ENCODE measurements at places on chromosomes 5 and 9. TPM values are rescaled to one million over a fixed set of nuclear protein-coding genes. Genes with fewer than 3 reads are reported as not detected.

- H3K27ac ChIP-seq: peak overlapping the region; percentile 91
- H3K27me3 ChIP-seq: no peaks in the 10 kb centered on the region
- peaks cover 42% of the 10 kb centered on the region for H3K4me1 ChIP-seq
- no peaks in the 10 kb centered on the region for H3K36me3 ChIP-seq
- DNase-seq: peak; percentile 55
Measured at GRCh38 chr9:127971357-127972235, 9.2 kb downstream of the EEIG1 start.

GRCh38 chr5:72711351-72711750 lies 105.1 kb upstream of the TNPO1 start:
- H3K27ac ChIP-seq: no peak overlapping the region
- no peak for DNase-seq
- H3K36me3 ChIP-seq: no peaks in the 10 kb centered on the region

The TAF11L10 gene
- not detected for total RNA-seq

GRCh38 chr5:36529142-36529541 lies 77.3 kb upstream of the SLC1A3 start:
- H3K4me1 ChIP-seq: no peaks in the 10 kb centered on the region
- no peaks in the 10 kb centered on the region for H3K36me3 ChIP-seq
- no peak overlapping the region for H3K27ac ChIP-seq

The PCDHGA11 gene
- 9.4 TPM for total RNA-seq

The CCNO gene
- not detected for total RNA-seq

DNA sequence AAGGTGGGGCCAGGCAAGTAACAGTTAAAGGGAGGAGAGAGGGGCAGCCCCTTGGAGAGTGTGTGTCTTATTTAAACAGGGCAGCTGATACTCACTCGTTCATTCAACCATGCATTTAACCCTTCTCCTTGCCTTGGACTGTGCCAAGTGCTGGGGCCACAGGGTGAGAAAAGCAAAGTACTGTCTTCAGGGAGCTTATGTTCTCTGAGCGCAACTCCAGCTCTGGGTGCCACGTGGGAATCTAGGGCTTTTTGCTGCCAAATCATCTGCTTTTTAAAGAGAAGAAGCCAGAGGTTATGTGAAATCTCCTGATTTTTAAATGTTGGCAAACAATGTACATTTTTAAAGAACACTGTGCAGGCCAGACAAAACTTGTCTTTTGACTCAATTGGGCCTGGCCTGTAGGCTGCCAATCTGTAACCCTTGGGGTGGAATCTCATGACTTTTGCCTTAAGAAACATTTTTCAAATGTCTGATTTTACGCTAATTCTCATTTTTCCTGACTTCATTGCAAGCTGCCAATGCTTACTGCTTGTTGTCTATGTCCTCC lies 157.8 kb downstream of the NTRK2 start:
- no peaks in the 10 kb centered on the region for H3K36me3 ChIP-seq
- no peak overlapping the region for H3K27ac ChIP-seq
- no peaks in the 10 kb centered on the region for H3K27me3 ChIP-seq
- H3K4me3 ChIP-seq: no peak overlapping the region
- no peak for DNase-seq

DNA sequence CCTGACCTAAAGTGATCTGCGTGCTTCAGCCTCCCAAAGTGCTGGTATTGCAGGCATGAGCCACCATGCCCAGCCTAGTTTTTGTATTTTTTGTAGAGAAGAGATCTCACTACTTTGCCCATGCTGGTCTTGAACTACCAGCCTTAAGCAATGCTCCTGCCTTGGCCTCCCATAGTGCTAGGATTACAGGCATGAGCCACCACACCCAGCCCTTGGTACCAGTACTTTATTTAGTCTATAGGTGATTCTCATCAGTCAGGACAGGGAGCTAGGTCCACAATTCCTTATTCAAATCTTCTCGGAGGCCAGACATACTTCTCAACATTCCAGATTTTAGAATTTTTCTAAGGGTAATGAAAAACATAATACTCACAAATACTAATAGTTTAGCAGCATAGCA lies 8.4 kb downstream of the ZNF131 start:
- H3K36me3 ChIP-seq: no peaks in the 10 kb centered on the region
- no peak for DNase-seq
- H3K4me3 ChIP-seq: no peak overlapping the region
- no peaks in the 10 kb centered on the region for H3K4me1 ChIP-seq
- no peaks in the 10 kb centered on the region for H3K27me3 ChIP-seq

The BRINP1 gene
- total RNA-seq: not detected

The LHX6 gene
- 3.1 TPM for total RNA-seq

DNA sequence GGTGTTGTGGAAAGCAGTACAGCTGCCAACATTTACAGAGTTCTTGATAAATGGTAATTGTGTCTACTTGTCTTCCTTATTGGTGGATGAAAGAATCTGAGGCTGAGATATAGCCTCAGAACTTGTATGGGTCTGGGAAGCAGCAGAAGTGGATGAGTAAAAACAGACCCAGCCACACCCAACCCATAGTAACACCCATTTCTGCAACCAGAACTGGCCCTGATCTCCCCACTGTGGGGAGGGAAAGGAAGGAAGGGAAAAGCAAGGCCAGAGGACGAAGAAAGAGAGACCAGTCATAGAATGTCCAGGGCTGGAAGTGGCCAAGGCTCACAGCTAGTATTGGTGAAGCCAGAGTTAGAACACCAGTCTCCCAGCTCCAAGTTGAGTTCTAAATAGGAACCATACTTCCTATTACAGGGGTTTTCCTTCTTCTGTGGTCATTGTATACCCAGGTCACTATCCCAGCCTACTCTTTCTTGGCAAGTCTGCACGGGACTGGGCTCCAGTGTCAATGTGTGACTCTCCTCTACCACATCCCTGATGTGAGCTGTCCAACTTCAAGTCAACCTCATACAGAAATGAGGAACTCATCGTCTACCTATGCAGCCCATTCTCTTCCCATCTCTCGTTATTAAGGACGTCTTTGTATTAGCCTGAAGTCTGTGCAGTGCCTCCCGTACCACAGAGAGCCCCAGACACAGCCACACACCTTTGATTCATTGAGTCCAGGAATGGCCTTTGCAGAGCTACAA lies 35.9 kb downstream of the ITK start:
- no peaks in the 10 kb centered on the region for H3K27me3 ChIP-seq
- no peak overlapping the region for H3K4me3 ChIP-seq
- H3K4me1 ChIP-seq: no peaks in the 10 kb centered on the region
- DNase-seq: no peak
- no peak overlapping the region for H3K27ac ChIP-seq

GRCh38 chr5:32710550-32711361 lies at the start of gene NPR3:
Gene NPR3 (plus strand): TSS chr5:32711321. CDS start chr5:32711777, 456 bp downstream.
- peak; percentile 22 for DNase-seq
- H3K27ac ChIP-seq: peak within 1 kb of the TSS; percentile 21
- peak within 1 kb of the TSS; percentile 39 for H3K4me3 ChIP-seq
- no peaks in the 10 kb centered on the region for H3K36me3 ChIP-seq

GRCh38 chr9:126009047-126009446 lies 261.9 kb downstream of the PBX3 start:
- H3K36me3 ChIP-seq: no peaks in the 10 kb centered on the region
- H3K27ac ChIP-seq: no peak overlapping the region
- DNase-seq: no peak
- no peaks in the 10 kb centered on the region for H3K4me1 ChIP-seq
- no peaks in the 10 kb centered on the region for H3K27me3 ChIP-seq
- no peak overlapping the region for H3K4me3 ChIP-seq

- no peaks in the 10 kb centered on the region for H3K36me3 ChIP-seq
- H3K27me3 ChIP-seq: no peaks in the 10 kb centered on the region
- no peak overlapping the region for H3K27ac ChIP-seq
- DNase-seq: no peak
Measured at GRCh38 chr9:75615284-75615683, 275.2 kb upstream of the PCSK5 start.

- H3K27ac ChIP-seq: no peak overlapping the region
- H3K27me3 ChIP-seq: no peaks in the 10 kb centered on the region
- no peak overlapping the region for H3K4me3 ChIP-seq
- H3K36me3 ChIP-seq: no peaks in the 10 kb centered on the region
Measured at GRCh38 chr5:170749911-170750431, 33.6 kb upstream of the GABRP start.

The CLIC3 gene
- total RNA-seq: not detected

- no peak for DNase-seq
- H3K36me3 ChIP-seq: no peaks in the 10 kb centered on the region
- H3K4me3 ChIP-seq: no peak overlapping the region
- no peaks in the 10 kb centered on the region for H3K4me1 ChIP-seq
- H3K27me3 ChIP-seq: no peaks in the 10 kb centered on the region
Measured at GRCh38 chr9:22170990-22171670, 162.0 kb upstream of the CDKN2B start.
